ENCODE measurements at places on chromosomes 6 and 20. TPM values are rescaled to one million over a fixed set of nuclear protein-coding genes. Genes with fewer than 3 reads are reported as not detected.

TXLNB gene
- 1.1 TPM for total RNA-seq

PNLDC1 gene
- total RNA-seq = 0.27 TPM

SFTA2 gene
- total RNA-seq = 351 TPM

TFAP2D gene
- total RNA-seq = not detected

MYB gene
- 6.1 TPM for total RNA-seq

OPRL1 gene
- total RNA-seq = 2.6 TPM

FLRT3 gene
- 60.7 TPM for total RNA-seq

DCDC2 gene
- 5.6 TPM for total RNA-seq

DNA sequence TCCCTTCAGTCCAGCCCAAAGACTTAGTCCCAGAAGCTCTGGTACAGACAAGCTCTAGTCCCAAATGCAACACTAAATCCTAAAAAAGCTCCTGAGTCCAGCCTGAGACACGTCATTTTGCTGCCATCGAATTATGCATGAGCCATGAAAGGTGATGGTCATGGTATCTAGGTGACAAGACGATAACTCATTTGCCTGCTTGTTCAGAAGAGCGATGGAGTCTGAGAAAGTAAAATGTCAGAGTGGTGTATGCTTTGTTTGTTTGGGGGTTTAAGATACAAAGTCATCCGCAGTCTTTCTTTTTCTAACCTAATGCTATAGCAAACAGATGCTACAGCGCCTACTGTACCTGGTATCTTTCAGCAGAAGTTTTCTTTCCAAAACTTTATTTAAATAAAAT is 54.7 kb downstream of the SLC23A2 start:
- DNase-seq = no peak

GRCh38 chr6:45657226-45657625 is 279.5 kb upstream of the SUPT3H start:
- no peak for DNase-seq

GRCh38 chr6:125753218-125753936 is 3.9 kb downstream of the HEY2 start:
- DNase-seq = no peak

- DNase-seq = no peak
Observed at GRCh38 chr6:22019857-22020256, 277.0 kb downstream of the PRL start.

GRCh38 chr6:17542243-17542642 is 57.9 kb upstream of the FAM8A1 start:
- DNase-seq = no peak

- DNase-seq = no peak
Observed at GRCh38 chr20:41645372-41645771, 27.2 kb upstream of the CHD6 start.

DNA sequence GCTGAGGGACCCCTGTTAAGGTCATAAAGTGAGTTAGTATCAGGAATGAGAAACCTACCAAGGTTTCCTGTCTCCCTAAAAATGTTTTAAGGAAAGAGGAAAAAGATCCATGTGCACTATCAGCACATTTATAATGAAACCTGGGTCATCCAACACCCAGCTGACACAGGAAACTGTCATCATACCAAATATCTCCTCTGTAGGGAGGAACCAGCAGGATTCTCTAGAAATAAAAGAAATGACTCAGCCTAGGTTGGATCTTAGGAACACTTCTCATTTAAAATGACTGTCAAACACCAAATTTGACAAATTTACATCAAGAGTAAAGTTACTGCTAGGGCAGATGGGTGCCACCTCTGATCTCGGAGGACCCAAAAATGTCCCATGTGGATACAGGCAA is 21.7 kb downstream of the GFOD1 start:
- no peak for DNase-seq

GRCh38 chr6:71496018-71496721 is 207.6 kb downstream of the OGFRL1 start:
- no peak for DNase-seq

GRCh38 chr20:35012227-35013069 is 56.8 kb downstream of the MYH7B start:
- DNase-seq = no peak

DNA sequence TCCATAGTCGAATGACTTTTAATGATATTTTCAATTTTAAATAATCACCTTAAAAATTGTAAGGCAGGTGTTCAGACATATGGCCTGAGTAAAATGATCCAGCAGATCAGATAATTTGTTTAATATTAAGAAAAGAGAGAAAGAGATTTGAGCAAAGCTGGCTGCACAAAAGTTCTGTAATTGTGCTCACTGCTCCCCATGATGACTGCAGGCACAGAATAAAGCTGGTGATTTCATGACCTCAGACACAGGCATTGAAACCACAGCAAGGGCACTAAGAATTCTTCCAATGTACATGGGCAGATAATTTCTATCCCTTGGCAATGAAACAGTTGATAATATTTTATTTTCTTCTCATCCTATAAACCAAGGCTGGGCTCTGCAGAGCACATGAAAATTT is 553.1 kb downstream of the NKAIN2 start:
- DNase-seq = no peak

DNA sequence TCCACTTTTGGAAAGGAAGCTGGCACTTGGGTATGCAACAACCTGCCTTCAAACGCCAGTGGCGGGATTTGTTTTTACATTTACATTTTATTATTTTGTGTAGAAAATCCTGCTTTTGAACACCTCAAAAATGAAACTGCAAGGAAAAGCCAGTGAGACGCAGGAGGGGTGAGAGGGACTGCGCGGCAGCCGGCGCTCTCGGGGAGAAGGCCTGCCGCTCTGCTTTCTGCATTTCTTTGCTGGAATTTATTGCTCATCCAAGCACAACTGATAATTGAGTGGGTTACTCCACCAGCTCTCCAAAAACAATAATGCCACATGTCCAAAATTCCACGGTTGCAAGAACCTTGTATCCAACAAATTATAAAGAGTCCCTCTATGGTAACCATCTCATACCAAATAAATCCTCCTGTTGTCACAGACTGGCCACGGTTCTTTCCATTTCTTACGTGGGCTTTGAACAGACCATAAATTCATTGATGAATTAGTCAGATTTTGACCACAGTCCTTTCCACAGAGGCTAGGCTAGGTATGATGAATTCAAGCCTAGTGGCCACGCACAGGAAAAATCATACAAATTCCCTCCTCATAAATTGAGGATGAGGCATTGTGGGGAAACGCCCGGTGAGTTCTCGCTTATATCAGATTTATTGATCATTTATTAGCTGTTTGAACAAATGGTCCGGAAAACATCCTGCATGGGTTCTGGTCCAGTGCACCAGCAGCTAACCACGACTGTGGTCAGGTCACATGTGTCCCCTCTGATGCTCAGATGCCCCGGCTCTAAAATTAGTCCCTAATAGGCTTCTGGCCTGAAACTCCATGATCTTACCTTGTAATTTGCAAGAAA is 31.6 kb upstream of the FOXC1 start:
- no peak for DNase-seq

- DNase-seq = no peak
Observed at GRCh38 chr6:138546733-138547185, 47.5 kb upstream of the NHSL1 start.

GRCh38 chr20:24753130-24753529 is 195.9 kb upstream of the CST7 start:
- no peak for DNase-seq

GRCh38 chr6:77653816-77654215 is 977 bp downstream of the MEI4 start:
- no peak for DNase-seq

DNA sequence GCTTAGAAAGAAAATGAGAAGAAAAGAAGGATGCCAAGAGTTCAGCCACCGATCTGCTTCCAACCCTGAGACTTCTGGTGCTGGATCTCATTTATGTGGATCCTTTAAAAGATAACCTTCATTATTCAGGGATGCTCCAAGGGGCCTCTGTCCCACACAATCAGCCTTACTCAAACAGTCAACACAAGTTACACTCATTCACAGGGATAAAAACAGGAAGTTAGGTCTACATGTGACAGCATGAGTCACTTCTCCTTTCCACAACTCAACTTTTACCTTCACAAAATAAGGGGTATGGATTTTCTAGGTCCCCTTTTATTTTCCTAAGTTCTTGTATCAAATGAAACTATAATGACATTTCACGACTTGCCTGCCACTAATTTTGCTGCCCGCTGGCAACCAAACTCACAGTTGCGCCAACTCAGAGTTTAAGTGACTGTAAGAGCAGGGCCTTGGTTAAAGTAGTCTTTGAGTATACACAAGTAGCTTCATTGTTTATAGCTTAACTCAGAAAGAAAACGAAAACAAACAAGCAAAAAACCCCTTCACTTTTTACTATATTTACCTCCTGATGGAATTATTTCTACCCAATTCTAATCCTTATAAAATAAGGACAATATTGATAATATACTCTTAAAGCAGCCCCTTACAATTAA is 278.8 kb upstream of the RUNX2 start:
- no peak for DNase-seq

DNA sequence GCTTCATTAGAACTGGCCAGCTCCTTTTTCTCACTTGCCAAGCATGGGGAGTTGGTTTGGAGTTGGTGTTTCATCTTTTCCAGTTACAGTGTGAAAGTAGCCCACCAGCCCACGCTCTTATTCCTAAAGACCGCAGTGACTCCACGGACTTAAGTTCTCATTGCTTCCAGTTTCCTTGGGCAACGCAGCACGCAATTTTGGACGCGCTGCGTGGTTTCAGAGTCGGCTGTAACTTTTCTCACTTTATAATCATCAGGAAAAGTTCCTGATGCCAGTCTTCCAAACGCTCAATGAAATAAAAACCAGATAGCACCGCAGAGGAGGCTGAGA is 381 bp upstream of the PEX7 start:
- DNase-seq = peak; percentile 51

DNA sequence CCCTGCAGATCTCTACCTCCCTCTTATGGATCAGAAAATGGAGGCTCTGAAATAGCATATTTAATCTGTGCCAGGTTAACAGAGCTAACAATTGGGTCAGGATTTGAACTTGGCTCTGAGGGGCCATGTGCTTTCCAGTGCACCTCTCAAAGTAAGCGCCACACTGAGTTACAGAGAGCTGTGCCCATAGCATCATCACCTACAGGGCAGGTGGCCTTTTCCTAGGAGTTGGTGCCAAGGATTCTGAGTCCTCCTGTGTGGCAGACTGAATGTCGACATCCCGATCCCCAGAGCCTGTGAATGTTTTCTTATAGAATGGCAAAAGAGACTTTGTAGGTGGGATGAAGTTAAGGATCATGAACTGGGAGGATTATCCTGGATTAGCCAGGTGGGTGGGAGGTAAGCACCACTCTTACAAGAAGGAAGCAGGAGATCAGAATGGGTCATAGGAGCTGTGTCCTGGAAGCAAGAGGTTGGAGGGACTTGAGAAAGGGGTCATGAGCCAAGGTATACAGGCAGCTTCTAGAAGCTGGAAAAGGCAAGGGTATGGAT is 68.0 kb upstream of the TBC1D7 start:
- no peak for DNase-seq
